ENCODE measurements at places on chromosomes 3 and 15.

DNA sequence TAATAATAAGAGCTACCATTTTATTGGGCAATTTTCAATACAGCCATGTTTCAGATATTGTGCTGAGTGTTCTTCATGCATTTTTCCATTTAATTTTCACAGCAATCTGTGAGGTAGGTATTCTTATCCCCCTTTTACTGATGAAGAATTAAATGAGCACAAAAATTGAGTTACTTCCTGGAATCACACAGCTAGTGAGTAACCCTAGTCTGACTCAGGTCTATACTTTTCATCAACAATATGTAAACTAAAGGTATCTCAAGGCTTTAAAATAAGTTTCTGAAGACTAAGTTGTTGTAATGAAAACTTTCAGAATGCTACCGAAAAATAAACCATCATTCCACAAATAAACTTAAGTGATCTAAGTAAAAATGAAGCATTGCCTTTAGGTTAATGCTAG lies 22.3 kb downstream of the HACD2 start:
- H3K27ac ChIP-seq = no peak overlapping the region
- H3K36me3 ChIP-seq = peaks cover 4% of the 10 kb centered on the region
- DNase-seq = no peak
- H3K27me3 ChIP-seq = no peaks in the 10 kb centered on the region
- no peak overlapping the region for H3K4me3 ChIP-seq
- no peaks in the 10 kb centered on the region for H3K4me1 ChIP-seq

- no peak for DNase-seq
- H3K27ac ChIP-seq = no peak overlapping the region
- H3K36me3 ChIP-seq = no peaks in the 10 kb centered on the region
- H3K27me3 ChIP-seq = no peaks in the 10 kb centered on the region
- H3K4me3 ChIP-seq = no peak overlapping the region
- no peaks in the 10 kb centered on the region for H3K4me1 ChIP-seq
These were observed 43.0 kb downstream of the ABHD5 start for GRCh38 chr3:43733459-43734384.

- H3K4me3 ChIP-seq = no peak overlapping the region
- H3K27ac ChIP-seq = no peak overlapping the region
- no peaks in the 10 kb centered on the region for H3K27me3 ChIP-seq
- no peaks in the 10 kb centered on the region for H3K4me1 ChIP-seq
These were observed 89.2 kb downstream of the MYO5A start for GRCh38 chr15:52439470-52439869.

GRCh38 chr3:173354124-173354523 lies 43.4 kb upstream of the NLGN1 start:
- no peak overlapping the region for H3K27ac ChIP-seq
- no peaks in the 10 kb centered on the region for H3K36me3 ChIP-seq
- H3K4me1 ChIP-seq = no peaks in the 10 kb centered on the region
- DNase-seq = no peak
- no peak overlapping the region for H3K4me3 ChIP-seq

DNA sequence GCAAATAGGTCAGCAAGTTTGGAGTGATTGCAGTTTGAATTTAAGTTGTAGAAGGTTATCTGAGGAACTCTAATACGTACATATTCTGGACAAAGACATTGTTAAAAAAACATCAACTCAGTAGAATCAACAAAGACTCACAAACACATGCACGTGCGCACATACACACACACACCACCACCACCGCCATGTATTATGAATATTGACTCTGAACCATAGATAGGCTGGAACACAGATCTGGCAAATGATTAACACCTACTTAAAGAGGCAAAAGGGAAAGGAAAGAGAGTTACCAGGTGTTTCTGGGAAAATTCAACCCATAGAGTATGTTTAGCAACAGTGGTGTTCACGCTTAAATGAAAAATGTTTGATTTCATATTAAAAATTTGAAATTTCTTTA lies 334.2 kb upstream of the ALCAM start:
- no peaks in the 10 kb centered on the region for H3K27me3 ChIP-seq
- DNase-seq = no peak
- H3K4me3 ChIP-seq = no peak overlapping the region
- H3K4me1 ChIP-seq = no peaks in the 10 kb centered on the region

DNA sequence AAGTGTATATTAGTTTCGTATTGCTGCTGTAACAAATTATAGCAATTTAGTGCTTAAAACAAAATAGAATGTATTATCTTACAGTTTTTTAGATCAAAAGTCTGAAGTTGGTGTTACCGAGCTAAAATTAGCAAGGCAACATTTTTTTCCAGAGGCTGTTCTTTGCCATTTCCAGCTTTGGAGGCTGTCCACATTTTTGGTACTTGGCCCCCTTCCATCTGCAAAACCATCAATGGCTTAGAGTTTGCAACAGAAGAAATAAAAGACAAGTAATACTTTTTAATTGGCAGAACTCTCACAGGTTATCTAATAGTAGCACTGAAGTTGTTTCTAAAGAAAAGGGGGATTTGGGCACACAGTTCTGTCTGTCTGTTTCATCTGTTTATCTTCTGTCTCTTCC lies 1248.5 kb downstream of the ROBO1 start:
- H3K4me1 ChIP-seq = no peaks in the 10 kb centered on the region
- DNase-seq = no peak
- H3K36me3 ChIP-seq = no peaks in the 10 kb centered on the region
- no peak overlapping the region for H3K27ac ChIP-seq

- H3K36me3 ChIP-seq = no peaks in the 10 kb centered on the region
- no peaks in the 10 kb centered on the region for H3K4me1 ChIP-seq
- H3K27me3 ChIP-seq = no peaks in the 10 kb centered on the region
- H3K27ac ChIP-seq = no peak overlapping the region
- no peak for DNase-seq
These were observed 9.5 kb downstream of the H1-8 start for GRCh38 chr3:129552287-129553050.

DNA sequence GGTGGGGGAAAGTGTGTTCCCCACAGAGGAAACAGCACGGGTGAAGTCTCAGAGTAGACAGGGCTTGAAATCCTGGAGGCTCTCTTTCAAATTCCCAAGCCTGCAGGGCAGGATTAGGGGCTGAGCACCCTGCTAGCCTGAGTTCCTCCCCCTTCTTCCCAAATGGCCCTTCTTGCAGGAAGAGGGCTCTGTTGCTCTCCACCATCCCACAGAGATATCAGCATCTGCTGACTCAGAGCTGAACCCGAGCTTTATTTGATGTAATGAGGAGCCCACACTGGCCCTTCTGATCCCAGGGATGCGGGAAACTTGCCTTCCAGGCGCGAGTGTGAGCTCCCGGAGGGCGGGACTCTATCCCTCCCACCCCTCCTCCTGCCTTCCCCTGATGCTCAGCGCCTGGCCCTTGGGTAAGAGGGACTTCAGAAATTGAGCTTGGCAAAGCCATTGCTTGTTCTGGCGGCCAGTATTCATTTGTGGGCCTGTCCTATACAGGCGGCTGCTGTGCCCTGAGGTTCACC lies 1.4 kb upstream of the STRA6 start:
- no peak overlapping the region for H3K27ac ChIP-seq
- no peaks in the 10 kb centered on the region for H3K36me3 ChIP-seq
- DNase-seq = no peak
- H3K27me3 ChIP-seq = no peaks in the 10 kb centered on the region

DNA sequence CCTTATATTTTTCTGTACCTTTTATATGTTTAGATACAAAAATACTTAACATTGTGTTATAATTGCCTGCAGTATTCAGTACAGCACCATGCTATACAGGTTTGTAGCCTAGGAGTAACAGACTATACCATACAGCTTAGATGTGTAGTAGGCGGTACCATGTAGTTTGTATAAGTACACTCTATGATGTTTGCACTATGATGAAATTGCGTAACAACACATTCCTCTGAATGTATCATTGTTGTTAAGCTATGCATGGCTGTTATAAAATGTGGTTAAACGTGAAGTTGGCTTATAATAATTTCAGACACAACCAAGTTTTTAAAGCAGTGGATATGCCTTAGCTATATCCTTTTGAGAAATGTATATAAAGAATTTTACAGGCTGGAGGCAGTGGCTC lies 328.3 kb downstream of the PLCL2 start:
- no peaks in the 10 kb centered on the region for H3K4me1 ChIP-seq
- no peak overlapping the region for H3K4me3 ChIP-seq
- H3K27me3 ChIP-seq = no peaks in the 10 kb centered on the region
- H3K36me3 ChIP-seq = peaks cover 10% of the 10 kb centered on the region
- DNase-seq = no peak
- H3K27ac ChIP-seq = no peak overlapping the region

DNA sequence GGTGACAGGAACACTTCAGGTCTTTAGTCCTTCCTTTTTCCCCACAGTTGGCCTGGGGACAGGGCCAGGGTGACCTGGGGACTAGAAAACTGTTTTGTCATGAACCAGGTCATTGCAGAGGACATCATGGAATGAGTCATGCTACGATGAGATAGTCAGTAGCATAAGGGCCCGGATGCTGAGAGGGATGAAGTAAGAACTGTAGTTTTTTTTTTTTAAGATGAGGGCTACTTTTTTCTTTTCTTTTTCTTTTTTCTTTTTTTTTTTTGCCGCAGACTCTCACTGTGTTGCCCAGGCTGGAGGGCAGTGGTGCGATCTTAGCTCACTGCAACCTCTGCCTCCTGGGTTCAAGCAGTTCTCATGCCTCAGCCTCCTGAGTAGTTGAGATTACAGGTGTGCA lies 8.0 kb downstream of the MAP2K5 start:
- H3K27ac ChIP-seq = no peak overlapping the region
- H3K4me1 ChIP-seq = no peaks in the 10 kb centered on the region

GRCh38 chr3:4531478-4532025 lies 38.4 kb downstream of the ITPR1 start:
- no peak overlapping the region for H3K4me3 ChIP-seq
- H3K36me3 ChIP-seq = no peaks in the 10 kb centered on the region
- no peaks in the 10 kb centered on the region for H3K4me1 ChIP-seq
- no peak overlapping the region for H3K27ac ChIP-seq
- no peak for DNase-seq
- H3K27me3 ChIP-seq = no peaks in the 10 kb centered on the region

- no peak overlapping the region for H3K4me3 ChIP-seq
- DNase-seq = no peak
- H3K36me3 ChIP-seq = no peaks in the 10 kb centered on the region
- H3K27ac ChIP-seq = no peak overlapping the region
- no peaks in the 10 kb centered on the region for H3K27me3 ChIP-seq
These were observed 32.7 kb downstream of the SLCO2A1 start for GRCh38 chr3:133996996-133997395.

GRCh38 chr3:177050501-177051237 lies 146.6 kb downstream of the TBL1XR1 start:
- no peak for DNase-seq
- no peak overlapping the region for H3K27ac ChIP-seq
- H3K27me3 ChIP-seq = no peaks in the 10 kb centered on the region
- no peaks in the 10 kb centered on the region for H3K4me1 ChIP-seq

DNA sequence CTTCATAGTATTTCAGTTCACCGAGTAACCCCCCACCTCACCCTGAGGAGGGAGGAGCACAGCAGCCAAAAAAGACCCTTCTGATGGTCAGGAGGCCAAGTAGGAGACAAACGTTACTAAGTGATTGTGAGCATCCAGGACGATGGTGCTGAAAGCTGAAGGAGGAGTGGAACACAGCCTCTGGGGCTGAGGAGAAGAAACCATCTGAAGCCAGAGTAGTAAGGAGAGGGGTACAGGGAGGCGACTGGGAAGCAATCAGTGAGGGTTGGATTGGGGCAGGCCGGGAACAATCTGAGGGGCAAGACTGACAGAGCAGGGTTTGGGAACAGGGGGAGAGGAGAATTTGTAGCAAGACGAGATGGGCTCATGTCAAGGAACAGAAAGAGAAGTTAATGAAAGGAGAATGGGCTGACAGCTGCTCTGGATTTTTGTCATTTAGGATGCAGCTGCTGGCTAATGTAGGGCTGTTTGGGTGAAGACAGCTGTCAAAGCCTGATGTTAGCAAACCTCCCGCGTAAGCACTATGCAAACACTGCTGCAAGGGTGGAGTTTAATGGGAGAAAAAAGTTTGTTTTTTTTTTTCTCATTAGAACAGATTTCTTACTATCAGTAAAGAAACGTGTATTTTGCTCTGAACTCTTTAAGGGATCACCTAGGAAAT lies 622.2 kb downstream of the EDEM1 start:
- no peak for DNase-seq
- no peak overlapping the region for H3K4me3 ChIP-seq
- no peaks in the 10 kb centered on the region for H3K27me3 ChIP-seq
- no peak overlapping the region for H3K27ac ChIP-seq

DNA sequence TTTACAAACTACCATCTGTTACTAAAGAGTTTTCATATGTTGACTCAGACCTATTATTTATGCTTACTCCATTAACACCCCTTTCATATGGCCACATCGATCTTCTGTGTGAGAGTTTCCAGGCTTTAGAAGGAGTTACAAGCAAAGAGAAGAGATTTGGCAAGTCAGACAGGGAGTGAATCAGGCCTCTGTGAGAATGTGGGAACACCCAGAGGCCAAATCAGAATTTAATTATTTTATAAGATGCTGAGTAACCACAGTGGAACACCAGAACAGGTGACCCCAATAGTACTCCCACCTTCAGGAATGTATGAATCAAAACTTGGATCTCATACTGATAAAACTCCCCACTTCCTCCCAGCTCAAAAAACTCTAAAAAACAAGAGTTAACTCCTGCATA lies 42.0 kb downstream of the IFT57 start:
- H3K27me3 ChIP-seq = no peaks in the 10 kb centered on the region
- no peaks in the 10 kb centered on the region for H3K4me1 ChIP-seq
- no peaks in the 10 kb centered on the region for H3K36me3 ChIP-seq
- H3K27ac ChIP-seq = no peak overlapping the region
- no peak for DNase-seq
- H3K4me3 ChIP-seq = no peak overlapping the region

DNA sequence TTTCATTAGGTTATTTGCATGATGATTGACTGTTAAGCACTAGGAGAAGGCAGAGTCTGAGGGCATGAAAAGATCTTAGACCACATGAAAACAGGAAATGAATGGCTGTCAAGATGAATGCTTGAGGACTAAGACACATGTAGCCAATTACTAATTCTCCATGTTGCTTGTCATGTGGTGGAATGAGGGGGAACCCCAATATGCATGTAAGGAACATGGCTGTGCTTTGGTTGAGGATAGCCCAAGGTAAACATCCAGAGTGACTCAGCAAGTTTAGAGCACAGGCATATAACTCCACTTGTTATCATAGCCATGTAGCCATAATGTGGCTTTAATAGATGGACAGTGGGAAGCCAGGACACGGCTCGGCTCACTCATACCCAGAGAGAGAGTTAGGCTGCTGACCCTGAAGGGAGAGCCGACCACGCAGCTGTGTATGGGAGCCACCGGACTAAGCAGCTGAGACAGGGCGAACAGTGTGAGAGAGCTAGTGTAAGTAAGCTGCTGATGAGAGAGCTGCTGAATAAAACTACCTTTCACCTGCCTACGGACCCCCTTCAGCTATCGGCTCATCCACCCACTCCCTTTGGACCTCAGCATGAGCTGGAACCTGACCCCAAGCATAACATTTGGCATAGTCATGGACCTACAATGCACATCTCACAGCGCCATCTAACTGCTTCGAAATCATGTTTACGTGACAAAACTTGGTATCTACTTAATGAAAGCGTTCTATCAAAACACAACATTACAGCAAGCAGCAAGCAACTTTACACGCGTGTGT lies 37.6 kb downstream of the ANO10 start:
- DNase-seq = no peak
- no peaks in the 10 kb centered on the region for H3K27me3 ChIP-seq
- H3K4me3 ChIP-seq = no peak overlapping the region
- no peaks in the 10 kb centered on the region for H3K4me1 ChIP-seq

- DNase-seq = no peak
- no peaks in the 10 kb centered on the region for H3K36me3 ChIP-seq
- H3K4me1 ChIP-seq = no peaks in the 10 kb centered on the region
- no peaks in the 10 kb centered on the region for H3K27me3 ChIP-seq
These were observed 138.0 kb downstream of the SRGAP3 start for GRCh38 chr3:9111417-9111816.

GRCh38 chr3:12878141-12878574 lies 36.8 kb upstream of the RPL32 start:
- no peak overlapping the region for H3K4me3 ChIP-seq
- no peak overlapping the region for H3K27ac ChIP-seq
- H3K4me1 ChIP-seq = peaks cover 3% of the 10 kb centered on the region
- DNase-seq = no peak
- no peaks in the 10 kb centered on the region for H3K36me3 ChIP-seq
- H3K27me3 ChIP-seq = no peaks in the 10 kb centered on the region
